Stimulated activated CD4-positive, alpha-beta T cell treated with anti-CD3 and anti-CD28 coated beads, TNF-alpha, amount 100 ng/mL, for 24 hours (primary cell): ENCODE measurements at places on chromosomes 5 and 9.

GRCh38 chr5:3701694-3702093 is 106.1 kb downstream of the IRX1 start:
- DNase-seq: no peak

DNA sequence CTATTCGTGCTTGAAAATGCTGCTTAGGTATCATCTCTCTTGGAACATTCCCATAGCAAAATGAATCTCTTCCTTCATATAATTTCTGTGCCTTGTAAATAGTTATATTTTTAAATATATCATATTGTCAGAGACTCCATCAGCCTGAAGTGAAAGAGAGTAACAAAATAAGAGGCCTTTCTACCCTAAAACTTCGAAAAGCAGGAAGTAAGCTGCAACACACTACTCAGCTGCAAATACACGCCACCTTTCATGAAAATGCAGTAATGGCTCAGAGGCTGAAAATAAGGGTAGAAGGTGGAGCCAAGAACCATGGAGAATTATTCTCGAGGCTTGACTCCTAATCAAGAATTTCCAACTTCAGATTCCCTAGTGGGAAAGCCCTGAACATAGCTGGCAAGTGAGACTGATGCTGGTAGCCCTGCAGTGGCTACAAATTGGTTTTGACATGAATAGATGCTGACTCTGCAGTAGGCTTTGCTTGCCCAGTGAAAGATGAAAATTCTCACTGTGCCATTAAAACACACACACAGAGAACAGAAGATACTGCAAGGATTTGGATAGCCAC is 30.2 kb upstream of the PTGER4 start:
- no peak for DNase-seq

GRCh38 chr5:139384591-139385051 is 1.5 kb upstream of the SLC23A1 start:
- no peak for DNase-seq

DNA sequence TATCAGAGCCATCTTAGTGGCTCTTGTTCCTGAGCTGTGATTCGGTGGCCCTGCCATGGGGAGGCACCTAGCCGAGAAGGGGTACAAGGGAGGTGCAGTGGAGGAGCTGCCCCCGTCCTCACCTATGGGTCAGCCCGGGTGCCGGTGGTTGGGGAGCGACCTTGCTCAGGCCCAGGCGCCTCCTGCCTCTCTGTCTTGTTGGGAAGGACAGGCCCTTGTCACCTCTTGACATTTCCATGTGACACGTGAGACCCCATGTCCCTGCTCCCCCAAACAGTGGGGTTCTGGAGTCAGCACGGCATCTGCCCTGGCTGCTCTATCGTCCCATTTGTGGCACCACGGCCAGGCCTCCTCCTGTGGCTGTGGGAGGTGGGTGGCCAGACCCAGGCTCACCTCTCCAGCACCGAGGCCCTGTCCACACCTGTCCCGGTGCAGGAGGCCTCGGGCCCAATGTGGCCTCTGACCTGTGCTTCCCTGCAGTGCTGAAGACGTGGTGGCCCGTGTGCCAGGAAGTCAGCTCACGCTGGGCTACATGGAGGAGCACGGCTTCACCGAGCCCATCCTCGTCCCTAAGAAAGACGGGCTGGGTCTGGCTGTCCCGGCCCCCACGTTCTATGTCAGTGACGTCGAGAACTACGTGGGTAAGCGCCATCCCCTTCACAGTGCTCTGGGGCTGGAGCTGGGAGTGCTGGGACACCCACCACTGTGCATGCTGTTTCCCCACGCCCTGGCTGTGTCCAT is 68.9 kb downstream of the PHF2 start:
- DNase-seq: no peak

GRCh38 chr9:71675857-71676165 is 92.5 kb downstream of the CEMIP2 start:
- DNase-seq: no peak

DNA sequence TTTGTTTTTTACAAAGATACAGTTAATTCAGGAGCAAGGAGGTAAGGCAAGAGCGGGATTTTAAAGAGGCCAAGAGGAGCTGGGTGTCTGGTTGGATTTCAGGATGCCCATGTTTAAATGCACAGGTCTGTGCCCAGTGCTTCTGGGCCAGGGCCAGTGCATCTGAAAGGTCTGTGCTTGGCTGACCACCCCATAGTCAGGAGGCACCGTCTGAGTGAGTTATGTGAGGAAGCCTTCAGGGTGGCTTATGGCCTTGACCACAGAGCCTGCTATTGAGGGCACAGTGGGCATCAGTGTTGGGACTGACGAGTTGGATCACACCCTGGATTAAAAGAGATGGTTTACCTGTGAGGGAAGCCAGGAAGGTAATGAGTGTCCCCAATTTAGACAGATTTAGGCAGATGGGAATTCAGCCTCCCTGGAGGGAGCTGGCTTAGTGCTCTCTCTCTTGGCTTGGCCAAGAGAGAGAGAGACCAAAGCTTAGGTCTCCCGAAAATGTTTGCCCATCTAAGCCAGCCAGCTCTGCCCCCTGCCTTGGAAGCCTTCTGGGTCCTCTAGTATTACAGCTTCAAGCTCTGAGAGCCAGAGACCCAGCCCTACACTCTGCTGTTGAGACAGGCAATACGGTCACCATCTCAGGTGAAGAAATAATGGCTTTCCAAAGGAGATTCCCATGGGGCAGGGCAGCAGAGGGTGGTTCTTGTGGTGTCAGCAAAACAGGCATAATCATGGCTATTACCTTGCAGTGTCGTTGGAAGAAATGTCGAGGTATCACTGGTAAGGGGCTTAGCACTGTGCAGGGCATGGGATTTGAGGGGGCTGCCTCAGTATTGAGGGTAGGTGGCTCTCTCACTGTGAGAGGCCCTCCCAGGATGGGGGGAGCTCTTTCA is 68.6 kb downstream of the RGS3 start:
- no peak for DNase-seq

DNA sequence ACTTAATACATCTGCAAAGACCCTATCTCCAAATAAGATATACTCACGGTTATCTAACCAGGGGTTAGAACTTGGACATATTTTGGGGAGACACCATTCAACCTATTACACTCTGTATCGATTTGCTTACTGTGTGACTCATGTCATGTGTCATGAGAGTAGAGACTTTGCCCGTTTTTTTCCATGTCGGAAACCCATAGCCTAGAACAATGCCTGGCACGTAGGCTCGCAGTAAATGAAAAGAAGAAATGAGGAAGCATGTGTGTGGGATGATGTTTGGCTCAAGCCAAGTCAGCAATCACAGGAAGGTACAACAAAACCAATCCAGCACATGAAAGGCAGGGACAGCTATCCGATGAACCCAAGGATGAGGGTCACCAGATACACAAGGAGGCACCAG is 94.6 kb upstream of the DNAH5 start:
- DNase-seq: no peak

DNA sequence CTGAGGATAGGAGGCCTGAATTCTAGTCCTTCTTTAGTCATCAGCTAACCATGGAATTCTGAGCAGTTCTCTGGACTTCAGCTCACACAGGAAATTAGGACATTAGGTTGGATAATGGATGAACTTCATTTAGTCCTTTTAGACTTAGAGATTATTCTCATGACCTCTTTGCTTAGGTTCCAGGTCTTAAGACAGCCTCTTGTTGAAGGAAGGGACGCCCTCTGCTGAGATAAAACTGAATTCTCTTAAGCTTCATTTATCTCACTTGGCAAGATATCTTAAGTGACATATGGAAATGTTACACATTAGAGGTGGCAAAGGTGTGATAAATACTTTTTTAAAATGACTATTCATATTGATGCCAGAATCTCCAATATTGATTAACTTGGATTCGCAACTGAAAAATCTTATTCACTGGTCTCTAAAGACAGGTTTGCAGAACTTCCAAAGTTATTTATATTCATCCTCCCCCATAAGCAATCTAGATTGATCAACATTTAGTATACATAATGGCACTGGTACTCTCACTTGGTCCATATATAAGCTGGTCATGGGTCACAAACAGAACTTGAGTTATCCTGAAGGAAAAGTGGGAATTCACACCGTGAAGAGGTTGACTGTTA is 16.9 kb upstream of the ZNF366 start:
- no peak for DNase-seq

GRCh38 chr5:33441241-33442177 is 744 bp downstream of the TARS1 start:
- peak; percentile 7 for DNase-seq

DNA sequence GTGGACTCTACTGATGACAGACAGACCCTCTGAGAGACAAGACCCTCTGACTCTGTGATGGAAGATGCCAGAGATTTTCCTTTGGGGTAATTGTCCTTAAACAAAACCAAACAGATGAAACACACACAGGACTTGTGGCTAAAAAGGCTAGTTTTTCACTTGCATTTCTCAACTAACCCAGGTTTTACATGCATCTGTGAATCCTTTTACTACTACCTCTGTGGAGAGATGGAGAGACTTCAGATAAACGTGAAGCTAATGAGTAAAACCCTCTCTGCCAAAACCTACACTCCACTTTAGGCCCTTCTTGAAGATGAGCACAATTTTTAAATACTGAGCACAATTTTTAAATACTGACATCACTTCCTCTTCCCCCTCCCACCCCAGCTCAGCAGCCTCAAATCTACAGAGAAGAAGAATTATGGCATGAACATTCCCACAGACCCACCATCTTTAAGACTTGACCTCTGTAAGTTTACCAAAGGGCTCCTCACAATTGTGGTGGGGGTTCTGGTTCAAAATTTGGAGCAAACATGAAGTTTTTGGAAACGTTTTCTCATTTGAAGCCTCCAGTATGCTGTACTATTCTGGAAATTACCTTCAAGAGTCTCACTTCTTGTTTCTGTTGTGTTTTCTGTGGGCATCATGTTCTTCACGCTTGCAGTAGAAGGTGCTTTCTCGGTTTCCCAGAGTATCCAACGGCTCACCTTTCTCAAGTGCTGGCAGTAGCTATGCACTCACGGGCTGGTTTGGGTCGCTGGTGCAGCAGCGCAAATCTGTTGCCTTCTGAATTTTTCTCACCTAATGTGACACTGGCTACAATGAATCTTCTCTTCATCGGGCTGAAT is 42.7 kb downstream of the ACER2 start:
- DNase-seq: no peak

DNA sequence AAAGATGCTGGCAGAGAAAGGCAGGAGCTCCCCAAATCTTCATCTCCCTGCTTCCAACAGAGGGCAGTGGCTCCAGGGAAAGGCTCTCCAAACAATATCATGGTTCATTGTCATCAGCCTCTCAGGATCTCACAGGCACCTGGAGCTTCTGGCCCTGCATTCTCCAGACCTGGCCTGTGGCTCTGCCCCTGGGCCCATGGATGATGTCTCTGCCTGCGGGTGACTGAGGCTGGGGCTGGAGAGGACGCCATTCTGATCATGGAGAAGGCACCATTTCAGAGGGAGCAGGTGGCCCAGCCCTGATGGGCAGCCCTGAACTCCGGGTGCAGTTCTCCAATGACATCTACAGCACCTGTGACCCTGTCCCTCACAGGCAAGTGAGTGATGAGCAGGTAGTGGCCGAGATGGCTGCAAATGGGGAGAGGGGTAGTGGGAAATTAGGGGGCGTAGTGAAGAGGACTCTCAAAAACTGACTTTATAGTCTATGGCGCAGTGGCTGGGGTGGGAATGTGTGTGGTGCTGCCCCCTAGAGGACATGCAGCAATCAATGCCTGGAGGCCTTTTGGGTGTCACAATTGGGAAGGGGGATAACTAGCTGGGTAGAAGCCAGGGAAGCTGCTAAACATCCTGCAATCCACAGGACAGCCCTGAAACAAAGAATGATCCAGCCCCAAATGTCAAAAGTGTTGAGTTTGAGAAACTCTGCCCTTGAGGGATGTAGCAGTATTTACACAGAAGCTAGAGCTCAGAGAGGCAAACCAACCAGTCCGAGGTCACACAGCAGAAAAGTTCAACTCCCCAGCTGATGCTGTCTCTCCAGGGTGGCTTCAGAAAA is 3.2 kb downstream of the SH3PXD2B start:
- no peak for DNase-seq

DNA sequence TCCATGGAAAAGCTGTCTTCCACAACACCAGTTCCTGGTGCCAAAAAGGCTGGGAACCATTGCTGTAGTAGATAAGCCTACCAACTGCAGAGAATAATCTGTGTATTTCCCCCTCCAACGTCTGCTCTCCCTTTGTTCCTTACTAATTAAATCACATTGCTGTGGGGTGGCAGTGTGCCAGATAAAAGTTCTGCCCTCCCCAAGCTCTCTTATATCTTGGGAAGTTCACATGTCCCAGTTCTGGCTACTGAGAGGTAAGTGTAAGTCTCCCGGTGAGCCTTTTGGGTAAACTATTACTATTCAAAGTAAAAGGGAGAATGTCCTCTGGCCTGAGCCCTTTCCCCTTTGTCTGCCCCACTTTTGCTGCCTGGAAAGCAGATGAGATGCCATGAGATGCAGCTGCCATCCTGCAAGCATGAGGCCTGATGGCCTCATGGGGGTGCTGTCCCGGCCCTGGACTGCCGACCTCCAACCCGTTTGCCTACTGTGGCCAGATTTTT is 14.7 kb downstream of the ENC1 start:
- no peak for DNase-seq

DNA sequence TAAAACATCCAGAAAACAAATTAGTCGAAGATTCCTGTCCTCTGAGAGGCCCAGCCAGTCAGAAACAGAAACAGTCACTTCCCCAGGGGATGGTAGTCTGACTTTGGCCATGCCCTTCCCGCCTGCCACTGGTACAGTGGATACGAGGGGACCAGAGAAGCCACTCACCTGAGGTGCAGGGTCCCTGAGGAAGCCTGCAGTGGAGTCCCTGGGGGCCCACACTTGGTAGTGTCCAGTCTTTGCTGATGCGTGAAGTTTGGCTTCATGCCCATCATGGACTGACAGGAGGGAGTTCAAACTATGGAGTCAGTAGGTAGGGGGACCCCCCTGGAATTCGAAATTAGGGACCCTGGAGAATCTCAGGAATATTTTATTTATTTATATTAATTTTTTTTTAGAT is 147.5 kb downstream of the DAB2IP start:
- DNase-seq: no peak

- no peak for DNase-seq
These were observed 53.2 kb upstream of the FBXW11 start for GRCh38 chr5:172059661-172060100.

GRCh38 chr5:10527281-10527950 is 36.5 kb upstream of the ANKRD33B start:
- DNase-seq: no peak

- DNase-seq: no peak
These were observed 21.6 kb downstream of the NDST1 start for GRCh38 chr5:150529555-150529954.

- DNase-seq: no peak
These were observed 66.9 kb downstream of the HMCN2 start for GRCh38 chr9:130332384-130332926.

DNA sequence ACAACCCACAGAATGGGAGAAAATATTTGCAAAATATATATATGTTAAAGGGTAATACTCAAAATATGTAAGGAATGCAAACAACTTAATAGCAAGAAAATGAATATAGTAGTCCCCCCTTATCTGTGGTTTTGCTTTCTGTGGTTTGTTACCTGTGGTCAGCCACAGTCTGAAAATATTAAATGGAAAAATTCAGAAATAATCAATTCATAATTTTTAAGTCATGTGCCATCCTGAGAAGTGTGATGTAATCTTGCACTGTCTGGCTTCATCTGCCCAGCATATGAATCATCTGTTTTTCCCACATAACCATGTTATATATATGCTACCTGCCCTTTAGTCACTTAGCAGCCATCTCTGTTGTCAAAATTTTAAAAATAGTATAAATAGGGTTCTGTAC is 11.7 kb downstream of the CER1 start:
- no peak for DNase-seq

- DNase-seq: no peak
These were observed 31.5 kb downstream of the MLANA start for GRCh38 chr9:5922192-5922591.

- DNase-seq: no peak
These were observed 38.9 kb upstream of the STXBP1 start for GRCh38 chr9:127572961-127573721.
